Lung (tissue), 17 donors: ENCODE measurements at places on chromosomes 2 and 18. TPM values are rescaled to one million over a fixed set of nuclear protein-coding genes. Genes with fewer than 3 reads are reported as not detected.

DNA sequence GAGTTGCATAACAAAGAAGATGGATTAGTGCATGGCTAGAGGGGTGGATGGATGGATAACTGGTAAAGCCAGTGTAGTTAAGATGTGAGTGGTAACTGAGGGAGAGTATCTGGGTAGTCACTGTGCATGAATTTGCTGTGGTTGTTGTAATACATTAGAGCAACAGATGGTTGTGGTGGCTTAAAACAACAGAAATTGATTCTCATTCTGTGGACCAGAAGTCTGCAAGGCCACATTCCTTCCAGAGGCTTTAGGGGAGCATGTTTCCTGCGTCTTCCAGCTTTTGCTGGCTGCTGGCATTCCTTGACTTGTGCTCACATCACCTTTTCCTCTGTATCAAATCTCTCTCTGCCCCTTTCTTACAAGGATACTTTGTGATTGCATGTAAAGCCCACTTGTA lies 155.4 kb downstream of the ASB1 start:
- H3K27ac ChIP-seq = no peak overlapping the region
- H3K36me3 ChIP-seq = no peaks in the 10 kb centered on the region
- no peak overlapping the region for H3K4me3 ChIP-seq
- H3K4me1 ChIP-seq = no peaks in the 10 kb centered on the region
- DNase-seq = no peak

DNA sequence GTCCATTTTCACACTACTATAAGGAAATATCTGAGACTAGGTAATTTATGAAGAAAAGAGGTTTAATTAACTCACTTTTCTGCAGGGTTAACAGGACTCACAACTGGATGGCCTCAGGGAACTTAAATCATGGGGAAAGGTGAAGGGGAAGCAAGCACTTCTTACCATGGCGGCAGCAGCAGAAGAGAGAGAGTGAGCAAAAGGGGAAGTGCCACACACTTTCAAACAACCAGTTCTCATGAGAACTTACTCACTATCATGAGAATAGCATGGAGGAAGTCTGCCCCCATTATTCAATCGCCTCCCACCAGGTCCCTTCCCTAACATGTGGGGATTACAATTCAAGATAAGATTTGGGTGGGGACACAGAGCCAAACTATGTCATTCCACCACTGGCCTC lies 55.1 kb upstream of the NETO1 start:
- H3K4me3 ChIP-seq = no peak overlapping the region
- no peak overlapping the region for H3K27ac ChIP-seq
- no peak for DNase-seq

GRCh38 chr18:67518566-67518965 lies 2.0 kb upstream of the DSEL start:
- H3K4me3 ChIP-seq = no peak overlapping the region
- no peak for DNase-seq
- H3K27ac ChIP-seq = no peak overlapping the region
- H3K4me1 ChIP-seq = no peaks in the 10 kb centered on the region
- no peaks in the 10 kb centered on the region for H3K36me3 ChIP-seq

DNA sequence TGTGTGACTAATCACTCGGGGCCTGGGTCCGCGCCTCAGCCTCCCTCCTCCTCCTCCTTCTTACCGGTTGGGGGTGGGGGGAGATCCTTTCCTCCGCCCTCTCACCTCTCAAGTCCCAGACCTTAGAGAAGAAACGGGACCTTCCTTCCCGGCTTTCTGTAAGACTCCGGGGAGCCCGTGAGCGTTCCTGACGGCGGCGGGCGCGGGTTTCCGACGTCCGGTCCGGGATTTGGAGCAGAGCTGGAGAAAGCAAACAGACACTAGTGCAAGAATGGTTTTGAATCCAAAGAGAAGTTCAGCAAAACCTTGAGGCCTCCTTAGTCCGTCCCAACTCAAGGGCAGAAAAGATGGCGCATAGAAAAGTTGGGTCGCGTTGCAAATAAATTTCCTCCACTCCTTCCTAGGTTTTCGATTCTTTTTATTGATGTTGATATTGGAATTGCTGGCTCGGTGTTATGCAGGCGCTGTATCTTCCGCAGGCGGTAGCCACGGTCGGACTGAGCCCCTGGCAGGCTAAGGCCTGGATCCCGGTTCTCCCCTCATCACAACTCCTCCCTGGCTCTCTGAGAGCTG lies 2.0 kb downstream of the DLX1 start:
- no peak overlapping the region for H3K4me3 ChIP-seq
- peaks cover 96% of the 10 kb centered on the region for H3K27me3 ChIP-seq
- H3K27ac ChIP-seq = no peak overlapping the region
- no peaks in the 10 kb centered on the region for H3K4me1 ChIP-seq
- H3K36me3 ChIP-seq = no peaks in the 10 kb centered on the region

- no peaks in the 10 kb centered on the region for H3K4me1 ChIP-seq
- no peak overlapping the region for H3K27ac ChIP-seq
- H3K27me3 ChIP-seq = no peaks in the 10 kb centered on the region
- H3K4me3 ChIP-seq = no peak overlapping the region
- DNase-seq = no peak
Measured at GRCh38 chr18:58025733-58026132, 18.3 kb upstream of the NEDD4L start.

DNA sequence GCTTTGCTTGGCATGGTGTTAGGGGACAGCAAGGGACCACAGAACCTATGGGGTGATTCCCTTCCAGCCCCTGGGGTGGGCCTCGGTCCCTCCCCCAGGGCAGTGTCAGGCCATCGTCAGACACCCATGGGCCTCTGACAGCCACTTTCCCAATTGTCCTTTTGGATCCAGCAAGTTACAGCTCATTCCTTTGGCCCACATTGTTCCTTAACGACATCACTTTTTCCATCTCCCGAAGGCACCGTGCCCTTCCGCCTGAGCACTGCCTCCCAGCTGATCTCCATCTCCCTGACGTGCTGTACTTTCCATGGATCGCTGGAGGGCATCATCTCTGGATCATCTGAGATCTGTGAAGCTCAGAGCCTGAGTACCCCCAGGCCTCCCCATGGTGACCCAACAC lies 10.4 kb upstream of the KCNK3 start:
- DNase-seq = peak; percentile 48
- H3K27me3 ChIP-seq = no peaks in the 10 kb centered on the region
- peaks cover 21% of the 10 kb centered on the region for H3K4me1 ChIP-seq
- no peak overlapping the region for H3K27ac ChIP-seq
- no peak overlapping the region for H3K4me3 ChIP-seq
- no peaks in the 10 kb centered on the region for H3K36me3 ChIP-seq

DNA sequence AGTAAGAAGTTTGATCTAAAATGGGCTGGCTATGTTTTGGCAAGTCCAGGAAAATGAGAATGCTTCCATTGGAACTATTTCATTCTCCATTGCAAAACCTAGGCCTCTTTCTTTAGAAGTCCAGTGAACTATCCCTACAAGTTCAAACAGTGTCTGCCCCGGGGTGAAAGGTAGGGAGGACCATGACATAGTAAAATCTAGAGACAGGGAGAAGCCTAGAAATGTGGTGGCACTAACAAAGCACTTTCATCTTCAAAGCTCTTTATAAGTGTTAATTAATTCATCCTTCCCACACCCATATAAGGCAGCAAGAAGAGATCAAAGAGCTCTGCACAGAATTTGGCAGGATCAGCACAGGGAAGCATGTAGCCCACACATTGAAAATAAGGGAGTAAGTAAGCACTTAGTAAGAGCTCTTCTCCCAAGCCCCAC lies 214.5 kb downstream of the IRS1 start:
- no peak overlapping the region for H3K27ac ChIP-seq
- H3K4me3 ChIP-seq = no peak overlapping the region
- no peaks in the 10 kb centered on the region for H3K27me3 ChIP-seq
- no peak for DNase-seq

DNA sequence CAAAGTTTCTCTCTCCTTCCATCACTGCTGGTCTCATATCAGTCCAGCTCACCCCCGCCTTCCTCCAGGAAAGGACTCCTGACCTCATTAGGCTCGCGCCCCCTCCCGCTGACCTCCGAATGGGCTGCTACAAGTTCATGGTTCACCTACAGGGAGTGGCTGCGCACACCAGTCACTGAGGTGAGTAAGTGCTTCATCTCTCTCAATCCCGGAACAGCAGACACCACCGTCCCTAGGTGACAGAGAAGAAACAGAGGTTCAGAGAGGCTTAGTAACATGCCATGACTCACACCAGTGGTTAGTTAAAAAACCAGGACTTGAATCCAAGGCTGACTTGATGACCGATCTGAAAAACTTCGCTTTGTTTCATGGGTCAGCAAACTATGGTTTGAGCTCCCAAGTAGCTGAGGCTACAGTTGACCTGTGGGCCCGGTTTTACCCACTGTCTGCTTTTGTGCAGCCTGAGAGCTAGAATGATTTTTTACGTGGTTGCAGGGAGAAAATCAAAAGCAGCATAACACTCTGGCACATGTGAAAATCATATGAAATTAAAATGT lies 42.0 kb downstream of the ZFP36L2 start:
- H3K27ac ChIP-seq = no peak overlapping the region
- no peak for DNase-seq
- no peak overlapping the region for H3K4me3 ChIP-seq
- no peaks in the 10 kb centered on the region for H3K4me1 ChIP-seq
- H3K27me3 ChIP-seq = no peaks in the 10 kb centered on the region

GRCh38 chr2:73823916-73824523 lies 4.7 kb upstream of the STAMBP start:
- no peaks in the 10 kb centered on the region for H3K36me3 ChIP-seq
- no peak overlapping the region for H3K27ac ChIP-seq
- peak; percentile 30 for DNase-seq
- no peak overlapping the region for H3K4me3 ChIP-seq
- peaks cover under 1% of the 10 kb centered on the region for H3K27me3 ChIP-seq
- peaks cover 3% of the 10 kb centered on the region for H3K4me1 ChIP-seq

GRCh38 chr18:8744038-8744437 lies 38.7 kb downstream of the MTCL1 start:
- no peak overlapping the region for H3K4me3 ChIP-seq
- DNase-seq = no peak
- no peaks in the 10 kb centered on the region for H3K4me1 ChIP-seq
- no peaks in the 10 kb centered on the region for H3K27me3 ChIP-seq
- H3K36me3 ChIP-seq = no peaks in the 10 kb centered on the region
- H3K27ac ChIP-seq = no peak overlapping the region

GRCh38 chr18:80210312-80211083 lies 36.8 kb downstream of the PARD6G start:
- no peak overlapping the region for H3K27ac ChIP-seq
- H3K4me1 ChIP-seq = peaks cover 7% of the 10 kb centered on the region
- H3K27me3 ChIP-seq = no peaks in the 10 kb centered on the region
- no peaks in the 10 kb centered on the region for H3K36me3 ChIP-seq

- no peaks in the 10 kb centered on the region for H3K4me1 ChIP-seq
- no peaks in the 10 kb centered on the region for H3K27me3 ChIP-seq
- DNase-seq = no peak
- H3K4me3 ChIP-seq = no peak overlapping the region
Measured at GRCh38 chr2:210528716-210529115, 27.7 kb upstream of the CPS1 start.

GRCh38 chr2:230636684-230637271 lies 75.9 kb upstream of the CAB39 start:
- H3K4me3 ChIP-seq = no peak overlapping the region
- H3K27me3 ChIP-seq = no peaks in the 10 kb centered on the region
- H3K4me1 ChIP-seq = no peaks in the 10 kb centered on the region
- no peak for DNase-seq

DNA sequence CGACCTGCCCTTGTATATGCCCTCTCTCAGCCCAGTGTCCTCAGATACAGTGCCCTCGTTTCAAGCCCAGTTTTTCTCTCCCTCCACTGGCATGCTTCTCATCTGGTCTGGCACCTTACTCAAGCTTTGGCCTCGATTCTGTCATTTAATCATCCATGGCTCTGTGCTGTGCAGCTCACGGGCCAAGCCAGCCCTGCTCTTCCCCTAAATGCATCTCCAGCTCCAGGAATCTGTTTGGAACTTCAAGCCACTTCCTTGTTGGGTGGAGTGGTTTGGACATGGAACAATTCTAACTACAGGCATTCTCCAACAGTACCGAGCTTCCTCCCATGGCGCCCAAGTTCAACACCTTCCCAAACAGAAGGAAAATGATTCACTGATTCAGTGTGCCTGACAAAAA lies 76.7 kb upstream of the ZNF397 start:
- no peak overlapping the region for H3K27ac ChIP-seq
- no peaks in the 10 kb centered on the region for H3K36me3 ChIP-seq
- DNase-seq = no peak
- H3K27me3 ChIP-seq = no peaks in the 10 kb centered on the region
- no peaks in the 10 kb centered on the region for H3K4me1 ChIP-seq

- no peak overlapping the region for H3K27ac ChIP-seq
- no peaks in the 10 kb centered on the region for H3K27me3 ChIP-seq
Measured at GRCh38 chr18:24817587-24818371, 357.3 kb downstream of the HRH4 start.

DNA sequence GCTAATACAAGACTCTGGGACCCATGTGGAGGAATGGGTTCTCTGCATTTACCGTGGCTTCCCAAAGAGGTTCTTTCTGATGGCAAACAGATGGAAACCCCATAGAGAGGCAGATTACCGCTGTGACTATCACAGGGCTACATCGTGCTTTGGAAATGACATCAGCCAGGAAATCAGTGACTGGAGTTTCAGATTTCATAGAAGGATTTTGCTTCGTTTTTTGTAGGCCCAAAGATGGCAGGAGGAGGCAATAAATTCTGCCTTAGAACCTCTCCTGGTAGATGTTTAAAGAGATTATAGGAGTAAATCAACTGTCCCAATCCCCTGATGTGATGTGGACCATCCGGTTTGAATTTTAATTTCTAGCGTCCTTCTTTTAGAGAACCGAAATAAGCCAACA lies 214.1 kb downstream of the AGPS start:
- H3K27ac ChIP-seq = no peak overlapping the region
- no peaks in the 10 kb centered on the region for H3K4me1 ChIP-seq
- H3K27me3 ChIP-seq = no peaks in the 10 kb centered on the region
- no peak overlapping the region for H3K4me3 ChIP-seq

DNA sequence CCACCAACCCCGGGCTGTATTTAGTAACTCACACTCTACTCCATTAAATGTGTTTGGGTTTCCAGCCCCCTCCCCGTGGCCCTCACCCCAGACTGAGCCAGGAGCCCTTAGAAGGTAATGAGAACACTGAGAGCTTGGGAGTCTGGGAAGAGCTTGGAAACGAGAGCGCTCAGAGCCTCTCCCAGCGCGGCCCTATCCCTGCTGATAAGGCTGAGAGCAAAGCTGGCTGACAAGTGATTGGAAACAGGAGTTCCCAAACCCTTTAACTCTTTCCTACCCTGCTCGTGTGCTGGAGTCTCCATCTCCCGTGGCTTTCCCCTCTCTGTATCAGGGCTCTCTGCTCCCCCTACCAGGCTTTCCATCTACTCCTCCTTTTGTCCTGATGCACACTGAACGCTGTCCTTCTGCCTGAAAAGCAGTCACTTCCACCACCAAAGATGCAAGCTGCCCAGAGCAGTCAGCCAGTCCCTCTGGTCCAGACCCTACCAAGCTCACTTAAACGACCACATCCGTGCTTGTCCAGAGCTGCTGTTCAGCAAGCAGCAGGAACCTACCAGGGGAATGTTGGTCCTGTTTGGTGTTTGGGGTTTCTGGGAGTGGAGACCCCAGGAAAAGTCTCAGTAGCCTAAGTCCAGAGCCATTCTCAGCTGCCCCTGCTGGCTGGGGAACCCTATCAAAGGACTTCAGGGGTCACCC lies 100.0 kb upstream of the PKDCC start:
- H3K27me3 ChIP-seq = no peaks in the 10 kb centered on the region
- H3K4me1 ChIP-seq = no peaks in the 10 kb centered on the region
- no peak overlapping the region for H3K27ac ChIP-seq
- H3K4me3 ChIP-seq = no peak overlapping the region
- no peaks in the 10 kb centered on the region for H3K36me3 ChIP-seq

GRCh38 chr2:127859712-127860085 lies 1.7 kb upstream of the POLR2D start:
- no peaks in the 10 kb centered on the region for H3K27me3 ChIP-seq
- H3K4me1 ChIP-seq = peaks cover 20% of the 10 kb centered on the region
- H3K27ac ChIP-seq = no peak overlapping the region
- H3K4me3 ChIP-seq = no peak overlapping the region
- DNase-seq = peak; percentile 48

The TOGARAM2 gene
- total RNA-seq = 19.8 TPM

The CDH2 gene
- 1.5 TPM for total RNA-seq

The ATP6V1B1 gene
- 5.9 TPM for total RNA-seq

The POMC gene
- total RNA-seq = 3.2 TPM
